ENCODE measurements at places on chromosomes 6 and 20. TPM values are rescaled to one million over a fixed set of nuclear protein-coding genes. Genes with fewer than 3 reads are reported as not detected.

SLC22A2 gene
- total RNA-seq = 0.04 TPM

DNA sequence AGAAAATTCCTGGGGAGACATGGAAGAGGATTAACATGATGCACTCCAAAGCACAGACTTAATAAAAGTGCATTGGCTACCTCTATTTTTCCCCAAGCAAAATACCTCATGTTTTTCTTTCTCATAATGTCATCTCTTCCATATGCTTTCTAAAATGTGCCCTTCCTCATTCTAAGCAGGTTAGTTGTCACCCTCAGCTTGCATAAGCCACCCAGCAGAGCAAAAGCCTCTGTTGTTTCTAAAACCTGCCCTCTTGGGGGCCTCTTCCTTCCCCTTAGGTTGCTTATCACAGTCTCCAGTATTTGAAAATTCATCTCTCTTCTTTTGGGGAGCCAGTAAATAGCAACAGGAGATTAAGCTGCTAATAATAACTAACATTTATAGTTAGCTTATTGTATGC is 183.6 kb upstream of the FLRT3 start:
- no peak for DNase-seq

SALL4 gene
- total RNA-seq = 0.18 TPM

DDX39B gene
- total RNA-seq = 354 TPM

OVOL2 gene
- total RNA-seq = not detected

HNF4A gene
- total RNA-seq = under 0.01 TPM

GRCh38 chr6:112752305-112752704 is 405.2 kb downstream of the RFPL4B start:
- no peak for DNase-seq

DNA sequence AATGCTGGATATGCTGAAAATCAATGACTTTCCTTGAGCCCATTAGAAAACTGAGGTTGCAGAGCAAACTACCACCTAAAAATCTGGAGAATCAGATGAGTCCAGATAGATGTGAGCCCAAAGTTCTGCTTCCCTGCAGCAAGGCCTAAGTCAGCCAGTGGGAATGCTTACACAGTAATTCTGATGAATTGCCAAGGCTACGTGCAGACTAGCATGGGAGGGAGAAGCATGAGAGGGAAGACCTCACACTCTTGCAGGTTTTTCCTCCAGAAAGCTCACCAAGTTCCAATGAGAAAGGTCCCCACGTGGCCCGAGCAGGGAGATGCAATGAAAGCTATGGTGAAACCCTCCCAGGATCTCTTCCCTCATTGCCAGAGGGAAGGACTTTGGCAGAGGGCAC is 104.8 kb upstream of the SIRPA start:
- no peak for DNase-seq

SAMD10 gene
- 1.5 TPM for total RNA-seq

VPS52 gene
- total RNA-seq = 26.1 TPM

DNA sequence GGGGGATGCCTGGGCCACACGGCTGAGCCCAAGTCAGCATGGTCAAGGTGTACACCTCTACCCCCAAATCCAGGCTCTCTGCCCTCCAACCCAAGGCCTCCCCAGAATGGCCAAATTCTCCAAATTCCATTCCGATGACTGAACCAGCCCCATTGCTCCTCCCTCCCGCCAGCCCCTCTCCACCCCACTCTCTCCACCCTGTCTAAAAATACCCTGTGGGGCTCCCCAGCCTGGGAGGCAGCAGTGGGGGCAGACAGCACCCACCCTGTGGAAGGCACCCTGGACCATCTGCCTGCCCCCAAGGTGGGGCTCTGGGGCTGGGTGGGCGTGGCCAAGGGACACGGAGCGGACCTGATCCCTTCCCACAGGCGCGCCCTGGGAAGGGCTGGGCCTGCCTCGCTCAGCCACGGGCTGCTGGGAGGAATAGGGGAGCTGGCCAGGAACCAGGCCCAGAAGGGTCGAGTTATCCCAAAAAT is 11.4 kb downstream of the TEAD3 start:
- DNase-seq = no peak

GRCh38 chr6:150231525-150231850 is 88.6 kb downstream of the PPP1R14C start:
- DNase-seq = no peak

MACROD2 gene
- 3.7 TPM for total RNA-seq

MYL9 gene
- total RNA-seq = 162 TPM

- DNase-seq = no peak
Observed at GRCh38 chr6:46281110-46281509, 110.3 kb upstream of the ENPP5 start.

- no peak for DNase-seq
Observed at GRCh38 chr20:57868310-57868709, 158.5 kb upstream of the PMEPA1 start.

PTCHD4 gene
- total RNA-seq = 0.98 TPM

GRCh38 chr6:69044534-69044933 is 409.5 kb downstream of the ADGRB3 start:
- no peak for DNase-seq

All from muscle of leg (tissue), 16 donors.